ENCODE measurements at places on chromosomes 4 and X.
A peak's percentile ranks its signal among the peaks of the same experiment; 100 is the strongest.

GRCh38 chr4:123345137-123345934 is 51.3 kb upstream of the SPRY1 start:
- DNase-seq: no peak

DNA sequence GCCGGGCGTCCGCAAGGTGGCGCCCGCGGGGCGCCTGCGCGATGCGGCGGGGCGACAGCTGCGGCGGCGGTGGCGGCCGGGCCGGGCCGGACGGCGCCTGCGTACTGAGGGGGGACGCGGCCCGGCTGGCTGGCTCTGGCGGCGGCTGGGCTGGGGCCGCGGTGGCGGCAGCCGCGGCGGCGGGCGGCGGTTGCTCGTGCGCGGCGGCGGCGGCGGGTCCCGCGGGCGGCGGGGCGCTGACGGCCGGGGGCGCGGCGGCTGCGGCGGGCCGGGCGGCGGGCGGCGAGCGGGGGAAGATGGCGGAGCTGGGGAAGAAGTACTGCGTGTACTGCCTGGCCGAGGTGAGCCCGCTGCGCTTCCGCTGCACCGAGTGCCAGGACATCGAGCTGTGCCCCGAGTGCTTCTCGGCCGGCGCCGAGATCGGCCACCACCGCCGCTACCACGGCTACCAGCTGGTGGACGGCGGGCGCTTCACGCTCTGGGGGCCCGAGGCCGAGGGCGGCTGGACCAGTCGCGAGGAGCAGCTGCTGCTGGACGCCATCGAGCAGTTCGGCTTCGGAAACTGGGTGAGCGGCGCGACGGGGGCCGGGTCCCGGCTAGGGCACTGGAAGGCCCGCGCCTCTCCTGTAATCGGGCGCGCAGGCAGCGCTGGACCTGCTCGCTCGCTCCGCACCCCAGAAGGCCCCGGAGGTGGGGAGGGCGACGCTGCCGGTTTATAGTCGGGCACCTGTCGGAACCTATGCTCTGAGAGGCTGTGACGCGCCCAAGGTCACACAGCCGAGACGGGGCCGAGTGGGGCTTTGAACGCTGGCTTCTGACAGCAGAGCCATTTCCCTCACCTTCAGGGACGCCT is at the start of gene TADA2B:
Gene TADA2B, plus strand, starts transcription at position 89 of the 853 bp plus-strand sequence. Its CDS starts 208 bp downstream, at position 297.
- peak; percentile 69 for DNase-seq

GRCh38 chr4:103306870-103307375 is 108.8 kb upstream of the CENPE start:
- peak; percentile 1 for DNase-seq

DNA sequence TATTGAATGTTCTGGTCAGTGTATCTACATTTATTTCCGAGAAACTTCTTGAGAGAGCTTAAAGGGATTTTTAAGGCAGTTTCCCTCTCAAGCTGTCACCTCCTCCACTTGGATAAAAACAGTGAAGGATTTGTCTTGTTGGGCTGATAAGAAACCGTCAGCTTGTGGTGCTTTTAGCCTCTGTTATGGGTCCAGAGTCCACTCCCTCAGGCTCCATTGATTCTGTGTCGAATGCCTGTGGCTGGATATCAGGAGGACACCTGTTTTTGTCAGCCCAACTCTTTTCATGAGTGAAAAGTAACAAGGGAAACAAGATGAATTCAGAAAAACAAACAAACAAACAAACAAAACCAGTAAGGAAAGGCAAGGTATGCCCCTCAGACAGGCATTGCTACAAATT is 12.4 kb downstream of the CLCN4 start:
- DNase-seq: no peak

DNA sequence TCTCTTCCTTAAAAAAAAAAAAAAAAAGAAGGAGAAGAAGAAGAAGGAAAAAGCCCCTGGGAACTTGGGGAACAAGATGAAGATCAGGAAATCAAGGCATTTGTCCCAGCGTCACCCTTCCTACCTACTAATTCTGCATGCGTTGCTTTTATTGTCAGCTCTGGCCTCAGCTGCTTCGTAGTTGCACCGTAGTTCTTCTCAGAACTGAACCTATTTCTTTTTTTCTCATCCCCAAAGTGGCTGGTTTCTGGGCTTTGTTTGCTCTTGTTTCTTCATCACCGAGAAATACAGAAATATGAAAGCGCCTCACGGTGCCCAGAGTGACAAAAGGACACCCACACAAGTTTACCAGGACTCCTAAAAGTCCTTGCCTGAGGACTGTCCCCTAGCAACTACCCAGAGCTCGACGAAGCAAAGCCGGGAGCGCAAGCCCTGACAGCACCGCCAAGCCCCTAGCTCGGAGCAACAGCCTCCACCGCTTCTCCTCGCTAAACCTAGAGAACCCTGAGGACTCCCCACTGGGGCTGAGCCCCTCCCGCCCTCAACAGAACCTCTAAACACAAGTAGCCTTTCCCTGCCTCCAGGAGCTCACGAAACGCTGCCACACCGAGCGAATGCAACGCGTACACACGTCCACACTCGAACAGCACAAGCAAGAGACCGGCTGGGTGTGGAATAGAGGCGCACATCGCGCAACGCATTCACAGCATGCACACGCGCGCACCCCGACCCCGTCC is 710 bp downstream of the PRKG2 start:
- DNase-seq: no peak

GRCh38 chr4:182640932-182641331 is 276.3 kb downstream of the DCTD start:
- DNase-seq: no peak

DNA sequence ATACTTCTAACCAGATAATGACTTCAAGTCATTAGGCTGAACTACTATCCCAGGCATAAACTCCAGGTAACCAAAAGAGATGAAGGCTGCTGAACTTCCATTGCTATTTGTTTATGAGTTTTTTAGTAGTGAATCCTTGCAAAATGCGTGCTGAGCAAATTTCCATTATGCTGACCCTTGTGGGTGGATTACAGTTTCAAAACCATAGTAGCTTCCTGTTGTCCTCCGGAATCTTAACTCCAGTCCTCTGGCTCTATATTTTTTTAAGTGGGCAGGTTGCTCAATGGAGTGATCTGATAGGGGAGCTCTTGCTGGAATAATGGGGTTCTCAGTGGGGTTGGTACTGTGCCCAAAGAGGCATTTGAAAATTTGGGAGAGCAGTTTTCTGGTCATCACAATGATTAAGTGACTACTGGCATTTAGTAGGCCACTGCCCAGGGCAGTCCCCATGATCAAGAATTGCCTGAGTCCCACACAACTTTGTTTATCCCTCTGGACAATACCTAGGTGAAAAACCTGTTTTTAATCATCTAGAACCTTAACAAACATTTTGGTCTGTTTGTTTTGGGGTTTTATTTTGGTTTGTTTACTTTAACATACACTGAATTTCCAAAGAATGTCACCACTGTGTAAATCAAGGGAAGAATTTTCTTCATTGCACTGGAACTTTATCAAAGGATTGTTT is 302.3 kb upstream of the GATB start:
- DNase-seq: no peak

DNA sequence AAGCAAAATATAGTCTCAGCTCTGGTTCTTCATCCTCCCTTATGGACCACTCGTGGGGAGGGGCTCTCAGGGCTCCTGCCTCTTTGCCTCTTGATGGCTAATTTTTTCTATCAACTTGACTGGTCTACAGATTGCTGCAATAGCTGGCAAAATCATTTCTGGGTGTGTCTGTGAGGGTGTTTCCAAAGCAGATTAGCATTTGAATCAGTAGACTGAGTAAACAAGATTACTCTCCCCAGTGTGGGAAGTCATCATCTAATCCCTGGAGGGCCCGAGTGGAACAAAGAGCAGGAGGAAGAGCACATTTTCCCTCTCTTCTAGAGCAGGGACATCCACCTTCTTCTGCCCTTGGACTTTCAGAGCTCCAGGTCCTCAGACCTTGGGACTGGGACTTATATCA is 153.5 kb downstream of the STK32B start:
- no peak for DNase-seq

DNA sequence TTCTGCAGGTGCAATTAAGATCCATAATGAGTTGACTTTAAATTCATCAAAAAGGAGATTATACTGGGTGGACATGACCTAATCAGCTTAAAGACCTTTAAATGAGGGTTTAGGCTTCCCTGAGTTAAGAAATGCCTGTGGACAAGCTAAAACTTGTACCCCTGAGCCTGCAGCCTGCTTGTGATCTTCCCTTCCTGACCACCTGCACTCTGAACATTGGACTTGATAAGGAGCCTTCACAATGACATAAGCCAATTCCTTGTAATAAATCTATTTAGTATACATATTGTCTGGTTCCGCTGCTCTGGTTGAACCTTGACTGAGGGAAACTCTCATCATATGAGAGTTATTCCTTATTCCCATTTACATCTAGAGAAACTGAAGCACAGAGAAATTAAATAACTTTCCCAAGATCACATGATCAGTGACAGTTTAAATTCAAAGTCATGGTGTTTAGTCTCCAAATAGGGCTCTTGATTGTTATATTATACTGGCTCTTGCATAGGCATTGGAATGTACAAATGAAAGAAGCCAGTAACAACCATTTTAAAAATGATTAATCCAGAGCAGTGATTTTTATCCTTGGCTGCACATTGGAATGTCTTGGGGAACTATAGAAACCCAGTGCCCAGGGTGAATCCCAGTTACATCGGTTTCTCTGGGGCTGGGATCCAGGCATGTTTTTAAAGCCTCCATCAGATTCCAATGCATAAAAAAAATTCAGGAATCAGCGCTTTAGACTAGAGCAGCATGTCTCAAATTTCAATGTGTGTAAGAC is 136.1 kb downstream of the MSL3 start:
- DNase-seq: no peak

- DNase-seq: no peak
These were observed 1038.0 kb downstream of the PCDH19 start for GRCh38 chrX:99371976-99372595.

GRCh38 chr4:148255344-148255720 is 186.9 kb downstream of the NR3C2 start:
- no peak for DNase-seq

Measured in C1 segment of cervical spinal cord (tissue), 14 donors.